ENCODE measurements at places on chromosomes 3 and 15.

GRCh38 chr15:31108836-31109235 is 7.3 kb upstream of the TRPM1 start:
- DNase-seq, result no peak

GRCh38 chr3:62209101-62209500 is 164.2 kb downstream of the FEZF2 start:
- DNase-seq, result no peak

GRCh38 chr15:92677999-92678398 is 22.4 kb upstream of the FAM174B start:
- no peak for DNase-seq

DNA sequence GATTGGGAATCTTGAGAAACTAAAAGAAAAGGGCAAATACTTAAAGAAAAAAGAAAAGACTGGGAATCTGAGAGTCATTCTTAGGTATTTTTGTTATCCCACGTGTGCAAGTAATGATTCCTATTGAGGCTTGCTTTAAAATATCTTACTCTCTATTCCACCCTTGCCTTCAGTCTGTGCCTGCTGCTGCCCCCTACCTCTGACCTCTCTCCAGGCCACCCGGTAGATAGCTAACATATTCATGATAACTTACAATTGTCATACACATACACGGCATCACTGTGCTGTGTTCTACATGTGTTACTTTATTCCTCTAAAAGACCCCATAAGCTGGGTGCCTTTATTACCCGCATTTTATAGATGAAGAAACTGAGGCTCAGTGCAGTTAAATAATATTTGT is 27.8 kb upstream of the ATP13A3 start:
- no peak for DNase-seq

DNA sequence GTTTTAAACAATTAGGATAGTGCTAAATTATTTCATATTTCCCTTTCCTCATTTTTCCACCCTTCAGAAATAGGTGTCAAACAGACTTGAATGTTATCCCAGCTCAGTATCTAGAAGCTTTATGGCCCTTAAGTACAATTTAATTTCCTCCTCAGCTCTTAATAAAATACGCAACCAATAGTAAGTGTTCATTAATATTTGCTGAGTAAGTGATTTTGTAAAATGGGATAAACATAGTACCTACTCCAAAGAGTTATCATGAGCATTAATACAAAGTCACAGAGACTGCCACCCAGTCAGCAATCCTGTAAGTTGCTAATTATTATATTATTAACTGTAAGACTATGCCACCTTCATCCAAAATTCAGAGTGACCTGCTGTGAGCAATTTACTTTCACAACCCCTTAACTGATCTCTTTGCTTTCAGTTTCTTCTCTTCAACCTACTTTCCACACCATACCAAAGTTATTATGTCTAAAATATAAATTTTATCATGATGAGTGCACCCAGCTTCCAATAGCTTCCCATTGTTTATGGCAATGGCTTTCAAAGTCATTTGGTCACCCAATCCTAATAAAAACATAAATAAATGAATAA is 30.7 kb upstream of the CLDN1 start:
- DNase-seq, result no peak

DNA sequence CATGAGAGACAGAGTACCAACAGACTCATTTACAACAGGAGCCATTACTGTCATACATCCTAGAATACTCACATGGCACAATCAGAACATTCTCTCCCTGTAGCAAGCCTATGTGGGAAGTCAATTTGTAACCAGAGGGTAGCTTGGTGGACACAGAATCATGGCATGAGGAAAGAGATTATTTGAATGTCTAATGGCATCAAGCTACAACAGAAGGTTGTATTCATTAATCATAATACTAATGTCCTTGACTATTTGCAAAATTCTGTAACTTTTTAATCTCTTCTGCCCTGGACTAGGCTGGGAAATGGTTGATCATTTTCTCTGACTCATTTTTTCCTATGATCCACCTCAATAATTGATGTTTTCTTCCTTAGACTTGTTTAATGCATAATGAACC is 345.2 kb upstream of the IL12A start:
- DNase-seq, result no peak

- no peak for DNase-seq
Measured at GRCh38 chr15:91921843-91922198, 68.3 kb downstream of the SLCO3A1 start.

- DNase-seq, result peak; percentile 44
Measured at GRCh38 chr3:12288182-12289129, at the start of gene PPARG. Gene PPARG, plus strand, starts transcription at chr3:12289070. Its CDS starts 90,642 bp downstream, at chr3:12379712.

DNA sequence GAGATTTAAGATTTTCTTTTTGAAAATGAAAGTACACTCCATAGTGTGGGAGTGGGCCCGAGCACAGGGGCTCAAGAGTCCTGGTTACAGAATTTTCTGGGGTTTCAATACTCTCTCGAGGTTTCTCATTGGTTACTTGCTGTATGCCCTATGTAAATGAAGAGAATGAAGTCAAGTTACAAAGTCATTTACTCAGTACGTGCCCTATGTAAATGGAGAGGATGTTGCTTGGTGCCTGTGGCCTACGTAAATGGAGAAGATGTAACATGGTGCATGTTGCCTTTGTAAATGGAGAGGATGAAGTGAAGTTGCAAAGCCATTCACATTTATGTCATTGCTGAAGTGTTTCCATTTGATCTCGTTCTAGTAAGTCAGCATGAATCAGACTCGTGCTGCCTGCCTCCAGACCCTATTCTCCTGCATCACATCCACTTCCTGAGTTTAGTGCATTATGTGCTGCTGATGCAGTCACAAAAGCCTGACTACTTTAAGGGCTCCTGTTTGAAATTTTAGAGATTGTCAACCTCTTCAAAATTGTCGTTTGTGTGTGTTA is 302.0 kb downstream of the ZBBX start:
- DNase-seq, result no peak

- DNase-seq, result no peak
Measured at GRCh38 chr3:128881576-128881975, 2.2 kb downstream of the ACAD9 start.

GRCh38 chr15:58545307-58546065 is 113.7 kb downstream of the LIPC start:
- DNase-seq, result no peak

DNA sequence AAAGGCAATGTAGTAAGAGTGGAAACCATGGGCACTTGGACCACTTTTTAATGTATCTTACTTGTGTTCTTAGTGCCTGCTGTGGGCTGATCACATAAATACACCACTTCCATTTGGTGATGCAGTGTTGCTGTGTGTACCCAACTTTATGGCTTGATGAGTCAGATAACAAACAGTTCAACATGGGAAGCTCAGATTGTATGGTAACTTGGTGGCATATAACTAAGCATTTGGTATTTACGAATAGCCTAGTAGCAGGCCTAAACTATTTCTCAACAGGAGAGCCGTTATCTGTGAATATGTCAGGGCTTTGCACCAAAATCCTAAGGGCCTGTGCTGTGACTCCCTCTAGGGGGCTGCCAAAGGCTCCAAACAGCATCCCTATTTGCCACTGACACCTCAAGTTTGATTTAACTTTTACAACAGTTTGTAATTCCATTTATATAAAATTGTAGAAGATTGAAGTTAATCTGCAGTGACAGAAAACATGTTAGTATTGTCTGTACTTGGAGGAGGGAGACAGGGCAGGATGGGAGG is 640.4 kb upstream of the CADM2 start:
- no peak for DNase-seq

- no peak for DNase-seq
Measured at GRCh38 chr3:139260793-139261736, 82.8 kb upstream of the MRPS22 start.

DNA sequence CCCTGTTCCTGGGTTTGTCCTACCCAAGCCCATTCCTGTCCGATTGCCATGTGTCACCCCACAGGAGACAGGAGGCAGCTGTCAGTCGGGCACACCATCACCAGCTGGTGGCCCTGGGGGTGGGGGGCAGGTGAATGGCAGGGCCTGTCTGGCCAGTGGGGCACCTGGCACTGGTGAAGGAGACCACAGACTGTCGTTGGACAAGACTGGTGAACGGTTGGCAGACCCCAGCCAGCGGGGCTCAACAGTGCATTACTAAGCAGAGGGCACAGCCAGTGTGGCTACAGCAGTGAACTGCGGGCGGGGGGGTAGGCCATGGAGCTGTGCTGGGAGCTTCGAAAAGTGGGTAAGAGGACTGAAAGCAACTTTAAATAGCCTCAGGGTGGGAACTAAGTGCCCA is 2.1 kb downstream of the SEMA7A start:
- no peak for DNase-seq

- DNase-seq, result peak; percentile 53
Measured at GRCh38 chr15:72599855-72600464, 54.5 kb upstream of the GOLGA6B start.
